Upper lobe of right lung (tissue), 1 donor: ENCODE measurements at places on chromosomes 7 and 10. TPM values are rescaled to one million over a fixed set of nuclear protein-coding genes. Genes with fewer than 3 reads are reported as not detected.

- no peaks in the 10 kb centered on the region for H3K36me3 ChIP-seq
- H3K27me3 ChIP-seq = no peaks in the 10 kb centered on the region
- no peak overlapping the region for H3K27ac ChIP-seq
- no peak overlapping the region for H3K4me3 ChIP-seq
- H3K4me1 ChIP-seq = no peaks in the 10 kb centered on the region
Observed at GRCh38 chr10:131575877-131576276, 264.4 kb upstream of the TCERG1L start.

TMEM120A gene
- total RNA-seq = 43.9 TPM

CAMK2B gene
- total RNA-seq = 0.17 TPM

GRCh38 chr7:32239764-32240163, 169.6 kb upstream of the PDE1C start:
- no peak for DNase-seq
- no peaks in the 10 kb centered on the region for H3K36me3 ChIP-seq
- no peaks in the 10 kb centered on the region for H3K4me1 ChIP-seq
- H3K27me3 ChIP-seq = no peaks in the 10 kb centered on the region
